ENCODE measurements at places on chromosomes 6 and 20.

GRCh38 chr6:134519465-134519864 lies 201.6 kb upstream of the SGK1 start:
- DNase-seq: no peak

- DNase-seq: no peak
Observed at GRCh38 chr20:1619861-1620444, at the start of gene SIRPB1. SIRPB1 (minus strand) TSS chr20:1620009; CDS start chr20:1619944, 65 bp downstream.

GRCh38 chr6:110703010-110703905 lies 112.0 kb downstream of the CDK19 start:
- no peak for DNase-seq

- no peak for DNase-seq
Observed at GRCh38 chr6:138996524-138996923, 8.5 kb upstream of the REPS1 start.

DNA sequence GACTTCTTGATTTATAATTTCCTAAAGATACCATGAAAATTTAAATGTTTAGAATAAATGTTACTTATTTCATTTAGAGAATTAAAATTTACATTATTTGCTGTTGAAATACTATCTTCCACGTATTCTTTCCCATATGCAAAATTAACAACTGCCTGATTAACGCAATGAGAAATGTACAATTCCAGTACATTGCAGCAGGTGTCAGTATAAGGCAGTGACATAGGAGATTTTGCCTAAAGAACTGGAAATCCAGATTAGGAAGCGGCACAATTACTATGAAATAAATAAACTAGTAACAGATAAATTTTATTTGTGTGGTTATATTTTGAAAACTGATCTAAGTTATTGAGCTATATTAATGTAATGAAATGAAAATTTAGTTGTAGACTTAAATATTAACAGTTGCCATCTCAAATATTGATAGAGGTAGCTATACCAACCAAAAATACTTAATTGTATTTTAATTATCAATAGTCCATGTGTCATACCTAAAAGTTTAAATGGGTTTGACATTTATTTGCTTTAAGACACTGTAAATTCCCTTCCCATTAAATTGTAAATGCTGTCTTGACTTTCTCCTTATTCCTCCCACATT lies 300.2 kb downstream of the UTRN start:
- DNase-seq: no peak

- DNase-seq: no peak
Observed at GRCh38 chr6:151300267-151300991, 60.7 kb downstream of the AKAP12 start.

- DNase-seq: no peak
Observed at GRCh38 chr6:111329882-111330633, 153.0 kb downstream of the REV3L start.

DNA sequence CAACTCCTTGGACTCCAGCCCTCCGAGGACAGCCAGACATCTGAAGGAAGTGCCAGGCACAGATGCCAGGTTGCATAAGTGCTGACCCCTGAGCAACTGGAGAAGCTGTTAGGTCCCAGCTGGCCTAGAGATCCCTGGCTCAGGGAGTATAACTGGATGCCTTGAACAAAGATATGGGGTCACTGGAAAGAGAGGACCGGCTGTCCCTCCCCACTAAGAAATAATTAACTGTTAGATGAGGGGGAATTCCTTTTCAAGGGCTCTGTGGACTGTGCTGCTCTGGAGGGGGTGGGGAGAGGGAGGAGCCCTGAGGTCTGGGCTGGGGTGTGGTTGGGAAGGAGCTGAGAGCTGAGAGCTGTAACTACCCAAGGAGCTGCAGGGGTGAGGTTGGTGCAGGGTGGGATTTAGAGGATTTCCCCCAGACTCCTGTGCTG lies 39.6 kb downstream of the HLA-F start:
- DNase-seq: no peak

DNA sequence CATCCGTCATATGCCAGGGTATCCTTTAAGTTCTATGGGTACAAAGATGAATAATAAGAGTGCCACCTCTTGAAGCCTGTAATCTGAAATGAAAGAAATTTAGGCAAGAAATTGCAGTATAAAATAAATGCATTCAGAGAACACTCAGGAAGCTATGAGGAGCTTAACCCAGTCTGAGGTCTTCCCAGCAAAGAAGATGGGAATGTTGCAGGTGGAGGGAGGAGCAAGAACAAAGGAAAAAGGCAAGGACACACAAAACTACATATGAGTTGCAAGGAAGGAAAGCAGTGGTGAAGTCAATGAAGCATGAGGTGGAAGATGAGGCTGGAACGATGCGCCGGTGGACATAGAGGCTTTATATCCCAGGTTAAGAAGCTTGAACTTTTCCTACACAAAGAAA lies 67.0 kb upstream of the DST start:
- no peak for DNase-seq

DNA sequence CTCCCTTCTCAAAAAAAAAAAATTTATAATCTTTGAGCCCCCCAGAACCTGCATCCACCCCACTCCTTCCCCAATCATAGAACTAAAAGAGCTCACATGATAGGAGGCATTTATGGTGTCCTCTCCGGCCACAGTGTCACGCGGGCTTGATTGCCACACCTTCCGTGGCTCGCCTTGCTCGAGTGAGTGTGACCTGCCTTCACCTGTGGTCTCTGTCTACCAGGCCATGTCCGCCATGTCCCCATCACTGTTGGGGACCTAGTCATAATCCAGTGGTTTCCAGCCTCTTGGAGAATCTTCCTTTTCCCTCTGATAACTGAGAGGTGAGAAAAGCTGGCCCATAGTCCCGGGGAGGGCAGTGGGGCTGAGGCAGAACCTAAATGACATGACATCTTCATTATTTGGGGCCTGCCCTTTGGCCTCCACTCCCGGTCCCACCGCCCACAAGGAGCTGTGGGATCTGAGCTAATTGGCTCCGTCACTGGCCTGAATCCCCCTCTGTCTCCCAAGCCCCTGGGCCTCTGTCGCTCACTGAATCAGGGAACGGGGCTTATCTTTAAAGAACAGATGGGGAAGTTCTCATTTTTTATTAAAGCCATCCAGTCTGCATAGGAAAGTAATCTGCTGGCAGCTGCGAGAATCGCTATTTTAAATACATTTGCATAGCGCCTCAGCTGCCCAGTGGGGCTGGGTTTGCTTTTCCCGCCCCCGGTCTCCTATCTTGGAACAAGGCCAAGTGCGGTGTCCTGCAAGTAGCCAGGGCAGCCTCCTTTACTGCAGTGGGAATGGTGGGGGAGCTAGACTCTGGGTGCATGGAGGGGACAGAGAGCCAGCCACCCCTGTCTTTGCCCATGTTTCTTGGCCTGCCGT lies 197.6 kb upstream of the PMEPA1 start:
- no peak for DNase-seq

GRCh38 chr6:4794140-4794707 lies 18.0 kb downstream of the CDYL start:
- DNase-seq: no peak

DNA sequence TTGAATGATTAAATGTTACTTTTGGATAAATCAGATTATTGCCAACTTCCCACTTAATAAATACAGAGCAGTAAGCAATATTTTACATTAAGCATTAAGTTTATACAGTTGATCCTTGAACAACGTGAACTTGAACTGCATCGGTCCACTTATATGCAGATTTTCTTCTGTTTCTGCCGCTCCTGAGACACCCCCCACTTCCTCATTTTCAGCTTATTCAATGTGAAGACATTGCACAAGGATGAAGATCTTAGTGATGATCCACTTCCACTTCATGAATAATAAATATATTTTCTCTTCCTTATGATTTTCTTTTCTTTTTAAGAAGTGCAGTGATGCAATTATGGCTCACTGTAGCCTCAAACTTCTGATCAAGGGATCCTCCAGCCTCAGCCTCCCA lies 167.2 kb downstream of the LINC00237 start:
- DNase-seq: no peak

- DNase-seq: no peak
Observed at GRCh38 chr6:146904596-146904995, 299.6 kb upstream of the STXBP5 start.

DNA sequence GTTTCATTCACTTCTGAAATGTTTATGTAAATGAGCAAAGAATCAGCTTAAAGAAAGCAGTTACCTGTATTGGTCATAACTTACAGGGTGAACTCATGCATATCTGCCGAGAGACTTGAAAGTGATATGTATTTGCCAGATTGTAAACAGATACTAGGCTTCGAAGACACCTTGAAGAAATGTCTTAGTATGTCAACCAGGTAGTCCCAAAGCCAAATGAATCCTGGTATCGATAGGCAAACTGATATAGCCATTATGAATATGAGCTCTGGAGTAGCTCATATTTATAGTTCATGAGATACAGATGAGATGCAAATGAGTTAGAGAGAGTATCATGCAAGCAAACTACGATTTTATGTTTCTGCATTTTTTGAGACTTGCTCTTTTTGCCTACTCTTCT lies 55.8 kb downstream of the RNF182 start:
- DNase-seq: no peak

- no peak for DNase-seq
Observed at GRCh38 chr6:39295611-39296011, 18.6 kb downstream of the KCNK17 start.

DNA sequence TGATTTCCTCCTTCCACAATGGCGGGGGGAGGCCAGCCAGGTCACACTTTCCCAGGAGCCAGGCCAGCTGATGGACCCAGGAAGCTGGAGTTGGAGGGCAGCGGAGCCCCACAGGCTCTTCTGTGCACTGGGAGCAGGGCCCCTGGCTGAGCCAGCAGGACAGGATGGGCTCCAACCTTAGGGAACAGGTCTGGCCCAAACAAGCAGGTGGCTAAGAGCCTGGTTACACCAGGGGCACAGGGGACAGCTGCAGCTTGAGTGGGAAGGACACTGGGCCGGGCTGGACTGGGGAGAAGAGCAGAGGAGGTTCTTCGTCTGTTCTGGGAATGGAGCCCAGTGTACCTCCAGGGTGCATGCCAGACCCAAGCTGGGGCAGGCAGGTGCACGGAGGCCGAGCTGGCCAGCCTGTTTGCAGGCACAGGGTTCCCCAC lies 102.3 kb downstream of the DLL1 start:
- no peak for DNase-seq

DNA sequence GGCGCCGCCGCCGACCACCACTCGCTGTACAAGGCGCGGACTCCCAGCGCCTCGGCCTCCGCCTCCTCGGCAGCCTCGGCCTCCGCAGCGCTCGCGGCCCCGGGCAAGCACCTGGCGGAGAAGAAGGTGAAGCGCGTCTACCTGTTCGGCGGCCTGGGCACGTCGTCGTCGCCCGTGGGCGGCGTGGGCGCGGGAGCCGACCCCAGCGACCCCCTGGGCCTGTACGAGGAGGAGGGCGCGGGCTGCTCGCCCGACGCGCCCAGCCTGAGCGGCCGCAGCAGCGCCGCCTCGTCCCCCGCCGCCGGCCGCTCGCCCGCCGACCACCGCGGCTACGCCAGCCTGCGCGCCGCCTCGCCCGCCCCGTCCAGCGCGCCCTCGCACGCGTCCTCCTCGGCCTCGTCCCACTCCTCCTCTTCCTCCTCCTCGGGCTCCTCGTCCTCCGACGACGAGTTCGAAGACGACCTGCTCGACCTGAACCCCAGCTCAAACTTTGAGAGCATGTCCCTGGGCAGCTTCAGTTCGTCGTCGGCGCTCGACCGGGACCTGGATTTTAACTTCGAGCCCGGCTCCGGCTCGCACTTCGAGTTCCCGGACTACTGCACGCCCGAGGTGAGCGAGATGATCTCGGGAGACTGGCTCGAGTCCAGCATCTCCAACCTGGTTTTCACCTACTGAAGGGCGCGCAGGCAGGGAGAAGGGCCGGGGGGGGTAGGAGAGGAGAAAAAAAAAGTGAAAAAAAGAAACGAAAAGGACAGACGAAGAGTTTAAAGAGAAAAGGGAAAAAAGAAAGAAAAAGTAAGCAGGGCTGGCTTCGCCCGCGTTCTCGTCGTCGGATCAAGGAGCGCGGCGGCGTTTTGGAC lies 2.0 kb downstream of the SOX4 start:
- DNase-seq: no peak

DNA sequence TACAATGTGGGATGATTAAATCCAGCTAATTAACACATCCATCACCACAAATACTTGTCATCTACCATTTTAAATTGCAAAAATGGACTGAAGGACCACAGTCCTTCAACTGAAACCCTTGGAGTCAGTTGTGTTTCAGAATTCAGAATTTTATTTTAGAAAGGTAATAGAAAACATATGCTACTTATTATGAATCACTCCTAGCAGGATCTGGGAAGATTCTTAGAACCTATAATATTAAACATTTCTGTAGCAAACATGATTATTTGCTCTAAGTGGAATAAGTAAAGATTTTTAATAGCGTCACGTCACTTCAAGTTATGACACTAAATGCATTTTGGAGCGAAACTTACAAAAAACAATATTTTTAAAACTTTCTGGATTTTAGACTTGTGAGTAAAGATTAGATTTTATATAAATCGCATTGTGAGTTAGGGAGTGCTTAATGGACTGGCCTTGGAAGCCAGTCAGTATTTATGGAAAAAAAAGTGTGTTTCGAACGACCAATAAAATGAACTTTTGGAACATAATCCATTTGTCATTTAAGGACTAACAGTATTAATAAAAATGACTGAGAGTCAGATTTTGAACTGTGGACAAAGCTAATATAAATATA lies 71.8 kb upstream of the PHACTR2 start:
- DNase-seq: no peak

- no peak for DNase-seq
Observed at GRCh38 chr20:62928246-62928939, 2.1 kb upstream of the DIDO1 start.

- no peak for DNase-seq
Observed at GRCh38 chr20:31673943-31674463, 36.3 kb downstream of the COX4I2 start.

- DNase-seq: no peak
Observed at GRCh38 chr6:8579372-8579771, 144.0 kb upstream of the SLC35B3 start.

GRCh38 chr6:108796875-108797274 lies 51.3 kb upstream of the ARMC2 start:
- DNase-seq: no peak

DNA sequence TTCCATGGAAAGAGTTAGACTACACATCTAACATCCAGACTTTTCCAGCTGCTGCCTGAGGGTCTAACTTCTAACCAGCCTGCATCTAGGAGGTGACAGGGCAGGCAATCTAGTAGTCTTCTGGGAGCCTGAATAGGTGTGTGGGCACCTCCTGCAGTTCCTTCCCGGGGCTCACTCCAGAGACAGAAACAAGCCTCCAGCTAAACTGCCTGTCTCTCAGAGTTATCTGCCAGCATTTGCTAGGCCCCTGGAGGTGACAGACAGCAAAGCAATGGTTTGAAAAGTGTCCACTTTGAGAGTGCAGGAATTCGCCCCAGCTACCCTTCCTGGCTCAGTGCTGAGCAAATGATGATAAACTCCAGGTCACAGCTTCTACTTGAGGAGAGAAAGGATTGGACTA lies 240.5 kb upstream of the PRSS16 start:
- no peak for DNase-seq

- DNase-seq: no peak
Observed at GRCh38 chr20:59484228-59484627, 120.1 kb upstream of the PHACTR3 start.

GRCh38 chr20:4260102-4260501 lies 244.7 kb upstream of the RNF24 start:
- DNase-seq: no peak

- DNase-seq: no peak
Observed at GRCh38 chr6:157849288-157850017, 26.4 kb downstream of the SNX9 start.
